ENCODE measurements at places on chromosomes 1 and 21.

- DNase-seq: no peak
These were observed 1.4 kb upstream of the KCNJ6 start for GRCh38 chr21:37917612-37918011.

- DNase-seq: no peak
These were observed 19.6 kb upstream of the RAP1A start for GRCh38 chr1:111599781-111600693.

DNA sequence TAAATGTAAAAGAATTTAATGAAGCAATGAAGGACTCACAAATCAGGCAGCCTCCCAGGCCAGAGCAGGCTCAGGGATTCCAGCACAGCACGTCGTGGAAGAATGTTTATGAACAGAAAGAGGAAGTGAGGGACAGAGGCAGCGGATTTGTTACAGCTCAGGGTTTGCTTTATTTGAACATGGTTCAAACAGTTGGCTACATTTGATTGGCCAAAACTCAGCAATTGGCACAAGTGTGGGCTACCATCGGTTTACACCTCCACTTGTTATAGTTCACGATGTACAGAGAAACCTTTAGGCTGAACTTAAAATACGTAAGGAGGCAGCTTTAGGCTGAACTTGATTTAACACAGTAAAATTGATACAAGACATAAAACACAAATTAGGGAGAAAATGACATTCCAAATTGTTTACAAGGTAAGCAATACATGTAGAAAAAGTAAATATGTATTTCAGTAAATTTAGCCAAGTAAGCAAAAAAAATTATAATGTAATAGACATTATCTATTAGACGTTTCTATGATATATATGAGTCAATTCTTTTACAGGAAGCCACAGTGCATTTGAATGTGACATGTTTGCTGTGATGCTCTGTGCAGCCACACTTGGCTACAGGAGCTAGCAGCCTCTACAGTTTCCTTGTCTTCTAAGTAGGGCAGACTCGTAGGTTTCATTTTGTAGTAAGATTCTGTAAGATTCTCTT lies 126.5 kb downstream of the ADSS2 start:
- DNase-seq: no peak

GRCh38 chr1:161930064-161930463 lies 93.6 kb downstream of the OLFML2B start:
- DNase-seq: no peak

GRCh38 chr21:39346671-39347331 lies 2.1 kb downstream of the HMGN1 start:
- DNase-seq: no peak

- no peak for DNase-seq
These were observed 4.7 kb downstream of the TNN start for GRCh38 chr1:175072099-175072951.

DNA sequence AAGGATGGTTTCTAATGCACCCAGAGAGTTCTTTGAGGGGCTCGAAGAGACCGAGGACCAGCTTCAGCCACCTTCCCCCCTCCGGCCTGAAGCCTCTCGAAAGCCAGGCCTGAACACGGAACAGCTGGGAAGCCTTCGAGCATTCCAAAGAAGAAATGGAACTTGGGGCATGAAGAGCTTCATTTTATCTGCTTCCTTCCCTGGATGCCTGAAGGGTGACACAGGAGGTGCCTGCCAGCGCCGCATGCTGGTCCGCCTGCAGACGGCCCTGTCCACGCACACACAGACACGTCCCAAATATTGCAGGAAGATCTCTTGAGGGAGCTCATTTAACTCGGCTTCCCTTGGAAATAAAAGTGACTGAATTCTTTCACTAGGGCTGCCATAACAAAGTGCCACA lies 73.7 kb downstream of the TOMM20 start:
- DNase-seq: no peak

- no peak for DNase-seq
These were observed 45.7 kb upstream of the DEPDC1 start for GRCh38 chr1:68542586-68542985.

DNA sequence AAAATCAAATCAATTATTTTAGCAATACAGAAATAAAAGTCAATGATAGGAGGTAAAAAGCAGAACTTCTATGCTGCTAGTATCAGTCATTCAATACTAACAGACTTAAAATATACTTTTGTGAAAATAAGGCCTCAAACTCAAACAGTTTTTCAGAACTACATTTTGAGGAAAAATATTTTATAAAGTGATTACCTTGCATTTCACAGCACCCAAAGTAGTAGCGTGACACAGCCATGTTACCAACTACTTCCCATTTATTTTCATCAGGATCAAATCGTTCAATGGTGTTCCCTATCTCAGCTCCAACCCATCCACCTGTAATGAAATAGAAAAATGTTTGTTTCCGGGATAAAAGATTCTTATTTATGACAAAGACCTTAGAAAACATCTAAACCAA lies 28.7 kb downstream of the TMEM69 start:
- DNase-seq: no peak

GRCh38 chr1:86915737-86916235 lies 1.4 kb downstream of the HS2ST1 start:
- no peak for DNase-seq

DNA sequence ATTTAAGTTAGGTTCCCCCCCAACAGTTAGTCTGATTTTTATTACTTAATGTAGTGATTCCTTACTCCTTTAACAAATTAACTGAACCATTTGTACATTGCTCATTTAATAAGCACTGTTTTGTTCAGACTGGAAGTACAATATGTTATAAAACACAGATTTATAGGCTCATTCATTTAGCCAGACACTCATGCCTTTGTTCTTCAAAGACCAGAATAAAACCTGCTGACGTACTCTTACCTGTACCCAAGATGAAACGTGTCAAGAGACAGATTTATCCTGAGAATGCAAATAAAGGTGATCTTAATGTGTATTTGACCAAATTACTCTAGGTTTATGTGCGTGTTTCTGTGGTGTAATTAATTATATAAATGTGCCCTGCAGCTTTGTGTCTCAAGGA lies 92.8 kb downstream of the INTS7 start:
- DNase-seq: no peak

Data from NCI-H2081 treated with DMSO at 0.1 percent for 48 hours (cell line).